ENCODE measurements at places on chromosomes 6 and 20.

- DNase-seq: no peak
Measured at GRCh38 chr6:127641905-127642304, 64.9 kb downstream of the C6orf58 start.

DNA sequence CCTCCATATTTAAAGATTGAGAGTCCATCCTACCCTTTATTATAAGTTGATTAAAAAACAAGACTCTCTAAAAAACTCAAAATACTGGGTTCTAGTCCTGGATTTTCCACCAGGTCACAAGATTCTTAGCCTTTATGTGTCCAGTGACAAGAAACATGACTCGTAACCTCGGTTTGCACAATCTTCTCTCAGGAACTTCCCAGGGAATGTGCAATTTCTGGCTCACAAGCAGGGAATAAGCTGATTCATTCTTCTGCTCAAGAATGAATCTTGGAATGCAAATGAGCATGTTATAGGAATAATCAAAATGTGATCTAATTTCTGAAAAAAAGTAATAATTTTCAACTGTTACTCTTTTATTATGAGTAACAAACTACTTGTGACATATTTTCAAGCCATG lies 45.1 kb downstream of the OGFRL1 start:
- no peak for DNase-seq

- DNase-seq: no peak
Measured at GRCh38 chr6:118578617-118579016, 30.5 kb downstream of the PLN start.

DNA sequence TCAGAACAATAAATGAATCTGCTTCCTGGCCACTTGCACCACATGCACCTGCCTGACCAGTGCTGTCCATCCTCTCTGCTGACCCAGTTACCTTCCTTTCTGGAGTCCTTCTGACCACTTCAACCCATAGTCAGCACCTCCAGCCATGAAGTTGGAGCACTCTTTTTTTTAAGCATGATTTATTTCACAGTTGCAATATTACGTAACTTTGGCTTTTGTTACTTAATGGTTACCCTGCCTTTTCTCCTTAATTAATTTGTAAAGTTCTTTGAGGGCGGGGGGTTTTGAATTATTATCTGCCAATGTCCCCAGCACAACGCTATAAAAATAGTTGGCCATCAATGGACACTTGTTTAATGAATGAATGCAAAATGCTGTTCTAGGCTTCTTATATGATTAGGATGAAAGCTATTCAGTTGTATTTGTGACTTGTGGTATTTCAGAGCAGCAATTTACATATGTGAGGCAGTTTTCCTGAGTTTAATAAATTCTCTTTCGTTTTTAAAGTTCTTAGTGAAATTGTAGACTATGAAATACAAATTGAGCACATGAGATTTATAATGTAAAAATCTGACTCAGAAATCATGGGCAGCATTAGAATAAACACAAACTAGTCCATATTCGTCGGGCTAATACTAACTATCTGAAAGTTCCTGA lies 180.0 kb downstream of the HS3ST5 start:
- DNase-seq: no peak

DNA sequence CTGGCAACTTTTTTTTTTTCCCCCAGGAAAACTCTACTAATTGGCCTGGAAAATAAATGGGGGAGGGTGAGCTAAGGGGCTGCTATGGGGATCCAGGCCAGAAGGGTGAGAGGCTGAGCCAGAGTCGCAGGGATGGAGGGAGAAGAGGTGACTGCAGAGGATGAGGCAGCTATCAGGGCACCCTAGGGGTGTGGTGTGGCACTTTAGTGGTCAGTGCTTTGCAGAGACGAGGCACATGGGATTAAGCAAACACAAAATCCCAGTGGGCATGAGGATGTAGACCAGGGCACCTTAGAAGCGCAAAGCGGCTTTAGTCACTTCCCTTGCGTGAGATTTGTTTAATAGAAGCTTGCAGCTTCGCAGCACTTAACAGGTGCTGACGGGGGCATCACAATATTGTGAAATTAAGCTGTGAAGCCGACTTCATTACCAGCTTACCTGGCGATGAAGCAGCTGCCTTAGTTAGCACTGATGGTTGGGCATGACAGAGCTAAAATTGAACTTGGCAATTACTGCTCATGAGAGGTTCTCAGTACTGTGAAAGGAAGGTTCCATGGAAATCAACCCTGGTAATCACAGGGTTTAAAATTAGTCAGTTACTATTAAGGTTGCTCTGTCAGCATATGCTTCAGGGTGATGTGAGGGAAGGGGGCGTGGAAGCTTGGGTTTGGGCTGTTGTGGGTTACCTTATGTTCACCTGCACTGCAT lies 26.0 kb downstream of the TOX2 start:
- no peak for DNase-seq

GRCh38 chr20:3929713-3930060 lies 40.5 kb downstream of the PANK2 start:
- DNase-seq: no peak

DNA sequence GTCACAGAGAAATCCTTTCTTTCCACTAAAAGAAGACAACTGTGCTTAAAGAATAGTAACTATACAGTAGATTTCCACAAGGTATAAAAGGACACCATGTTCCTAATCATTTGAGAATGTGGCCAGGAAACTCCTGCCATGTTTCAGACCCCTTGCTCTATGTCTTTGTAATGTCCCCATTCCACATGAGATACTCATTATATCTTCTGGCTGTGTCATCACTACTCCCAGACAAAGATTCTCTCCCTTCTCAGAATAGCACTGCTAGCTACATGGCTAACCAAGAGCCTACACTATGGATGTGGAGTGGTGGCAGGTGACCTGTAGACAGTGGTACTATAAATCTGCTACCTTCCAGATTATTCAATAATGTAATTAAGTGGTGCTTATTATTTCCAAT lies 218.1 kb upstream of the MCHR2 start:
- DNase-seq: no peak
